Activated CD4-positive, alpha-beta T cell treated with anti-CD3 and anti-CD28 coated beads, Interleukin-2, amount 10 ng/mL, durations not matched to agents 7 days and 5 days (primary cell): ENCODE measurements at places on chromosomes 5 and 9.

DNA sequence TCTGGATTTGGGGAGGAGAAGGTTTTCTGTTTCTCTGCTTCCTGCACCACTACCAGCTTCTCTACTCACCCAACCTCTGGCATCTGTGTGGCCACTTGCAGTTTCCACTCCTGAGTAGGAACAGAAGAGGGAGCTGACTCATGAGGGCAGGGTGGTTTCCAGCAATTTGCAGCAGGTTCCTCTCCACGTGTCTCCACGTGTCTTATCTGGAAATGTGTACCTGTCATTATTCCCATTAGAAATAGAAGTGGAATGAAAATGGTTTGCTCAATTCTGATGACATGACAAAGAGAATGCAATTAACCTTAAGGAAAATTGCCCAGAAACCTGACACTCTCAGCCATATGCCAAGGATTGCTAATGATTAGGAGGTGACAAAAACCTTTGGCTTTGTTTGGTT is 33.0 kb downstream of the EGFLAM start:
- DNase-seq: no peak

- DNase-seq: no peak
These were observed 55.6 kb upstream of the TESK1 start for GRCh38 chr9:35549441-35549840.

GRCh38 chr5:3430691-3431090 is 164.9 kb upstream of the IRX1 start:
- no peak for DNase-seq

- DNase-seq: no peak
These were observed 7.6 kb downstream of the TMEM174 start for GRCh38 chr5:73180566-73180965.

DNA sequence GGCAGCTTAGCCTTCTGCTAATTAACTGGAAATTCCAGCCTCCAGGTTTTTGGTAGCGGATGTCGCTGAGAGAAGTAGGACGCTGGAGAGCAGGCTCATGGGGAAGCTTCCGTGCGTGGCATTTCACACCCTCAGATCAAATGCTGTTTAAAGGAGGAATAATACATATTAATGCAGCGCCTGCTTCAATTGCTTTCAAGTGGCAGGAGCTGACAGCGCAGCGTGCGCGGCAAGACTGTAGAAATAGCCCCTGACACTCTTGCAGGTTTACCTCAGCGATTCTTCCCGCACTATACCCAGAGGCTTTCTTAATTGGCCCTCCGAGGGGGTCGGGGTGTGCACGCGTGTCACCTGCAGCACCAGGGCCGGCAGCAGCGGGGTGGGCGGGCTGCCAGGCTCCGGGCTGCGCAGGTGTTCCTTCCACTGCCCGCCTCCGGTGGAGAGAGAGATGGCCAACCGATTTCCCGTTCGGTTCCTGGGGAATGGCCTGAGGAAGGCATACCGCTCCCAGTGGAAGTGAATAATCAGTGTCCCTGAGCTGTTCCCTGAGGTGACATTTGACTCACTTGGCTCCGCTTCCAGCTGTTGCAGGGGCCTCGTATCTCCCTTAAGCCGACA is 427.9 kb downstream of the KCTD16 start:
- DNase-seq: no peak

GRCh38 chr5:110096419-110096818 is 406.7 kb downstream of the MAN2A1 start:
- no peak for DNase-seq
